ENCODE measurements at places on chromosomes 3 and 15.

DNA sequence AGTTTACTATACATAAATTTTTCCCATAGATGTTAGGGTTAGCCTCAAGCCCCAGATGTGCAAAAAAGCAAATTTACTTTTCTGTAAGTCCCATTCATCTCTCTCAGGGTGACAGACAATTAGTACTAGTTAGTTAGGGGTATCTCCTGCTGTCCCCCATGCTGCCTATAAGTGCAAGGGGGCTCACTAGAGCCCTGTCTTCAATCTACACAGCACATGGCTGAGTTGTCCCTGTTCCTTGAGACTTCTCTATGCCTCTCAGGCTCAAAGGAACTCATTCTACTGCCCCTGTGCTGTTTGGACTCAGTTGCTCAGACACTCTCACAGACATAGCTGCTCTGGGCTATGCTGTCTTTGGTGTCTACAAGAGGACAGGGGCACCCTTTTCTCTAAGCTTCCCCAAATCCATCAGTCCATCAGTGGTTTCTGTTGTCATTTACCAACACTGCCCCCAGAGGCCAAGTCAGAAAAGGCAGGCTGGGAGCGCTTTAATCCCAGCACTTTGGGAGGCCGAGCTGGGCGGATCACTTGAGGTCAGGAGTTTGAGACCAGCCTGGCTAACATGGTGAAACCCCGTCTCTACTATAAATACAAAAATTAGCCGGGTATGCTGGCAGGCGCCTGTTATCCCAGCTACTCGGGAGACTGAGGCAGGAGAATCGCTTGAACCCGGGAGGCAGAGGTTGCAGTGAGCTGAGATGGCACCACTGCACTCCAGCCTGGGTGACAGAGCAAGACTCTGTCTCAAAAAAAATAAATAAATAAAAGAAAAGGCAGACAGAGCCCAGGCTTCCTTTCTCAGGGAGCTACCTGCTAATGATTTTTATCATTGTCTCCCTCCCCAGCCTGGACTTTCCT, 31.4 kb upstream of the PRTG start:
- peak; percentile 29 for DNase-seq

GRCh38 chr15:91609966-91610365, 243.5 kb upstream of the SLCO3A1 start:
- DNase-seq = no peak

- DNase-seq = peak; percentile 45
Measured at GRCh38 chr3:132325634-132326033, 8.4 kb downstream of the ACP3 start.

DNA sequence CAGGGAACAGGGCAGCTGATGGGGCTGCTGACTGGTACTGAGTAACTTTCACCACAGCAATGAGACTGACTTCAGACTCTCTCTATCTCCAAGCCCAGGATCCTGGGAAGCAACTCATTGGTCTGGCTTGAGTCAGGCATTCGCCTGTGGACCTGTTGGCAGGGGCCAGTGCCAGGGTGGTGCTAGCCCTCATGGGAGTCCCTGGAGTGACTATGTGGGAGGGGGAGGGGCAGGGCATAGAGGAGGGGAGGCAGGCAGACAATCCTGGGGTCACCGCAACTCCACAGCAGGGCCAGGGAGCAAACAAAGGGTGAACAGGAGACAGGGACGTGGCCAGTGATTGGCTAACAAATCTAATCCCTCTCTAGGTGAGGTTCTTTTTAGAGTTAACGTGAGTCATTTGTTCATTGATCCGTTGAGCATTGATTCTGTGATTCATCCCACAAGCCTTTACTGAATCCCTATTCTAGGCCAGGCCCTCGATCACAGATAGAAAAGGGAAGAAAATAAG, 71.8 kb downstream of the CEMIP start:
- no peak for DNase-seq

DNA sequence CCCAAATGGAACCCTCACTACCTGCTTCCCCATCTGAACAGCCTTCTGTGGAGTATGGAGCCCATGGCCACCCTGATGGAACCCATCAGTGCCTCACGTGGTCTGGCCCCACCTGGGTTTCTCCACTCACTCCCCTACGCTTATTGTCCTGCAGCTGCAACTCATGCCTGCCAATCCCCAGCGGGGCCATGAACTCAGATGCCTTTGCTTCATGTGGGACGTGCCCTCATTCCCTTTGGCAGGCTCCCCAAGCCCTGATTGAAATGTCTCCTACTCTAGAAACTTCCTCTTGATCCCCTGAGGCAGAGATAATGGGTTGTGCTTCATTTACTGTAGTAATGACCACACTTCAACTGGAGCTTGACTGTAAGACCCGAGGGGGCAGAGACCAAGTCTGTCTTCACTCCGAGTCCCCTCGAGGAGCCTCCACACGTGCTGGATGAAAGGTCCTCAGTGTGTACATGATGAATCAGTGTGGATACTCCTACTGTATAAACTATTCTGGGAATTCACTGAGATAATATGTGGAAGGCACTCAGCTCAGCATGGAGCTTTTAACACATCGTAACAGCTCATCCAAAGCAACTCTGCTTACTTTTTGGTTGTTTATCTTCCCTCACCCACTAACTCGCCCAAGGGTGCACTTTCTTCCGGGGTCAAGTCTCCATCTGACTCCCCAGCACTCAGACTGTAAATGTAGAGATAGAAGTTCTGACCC, 232.8 kb upstream of the BHLHE40 start:
- no peak for DNase-seq

DNA sequence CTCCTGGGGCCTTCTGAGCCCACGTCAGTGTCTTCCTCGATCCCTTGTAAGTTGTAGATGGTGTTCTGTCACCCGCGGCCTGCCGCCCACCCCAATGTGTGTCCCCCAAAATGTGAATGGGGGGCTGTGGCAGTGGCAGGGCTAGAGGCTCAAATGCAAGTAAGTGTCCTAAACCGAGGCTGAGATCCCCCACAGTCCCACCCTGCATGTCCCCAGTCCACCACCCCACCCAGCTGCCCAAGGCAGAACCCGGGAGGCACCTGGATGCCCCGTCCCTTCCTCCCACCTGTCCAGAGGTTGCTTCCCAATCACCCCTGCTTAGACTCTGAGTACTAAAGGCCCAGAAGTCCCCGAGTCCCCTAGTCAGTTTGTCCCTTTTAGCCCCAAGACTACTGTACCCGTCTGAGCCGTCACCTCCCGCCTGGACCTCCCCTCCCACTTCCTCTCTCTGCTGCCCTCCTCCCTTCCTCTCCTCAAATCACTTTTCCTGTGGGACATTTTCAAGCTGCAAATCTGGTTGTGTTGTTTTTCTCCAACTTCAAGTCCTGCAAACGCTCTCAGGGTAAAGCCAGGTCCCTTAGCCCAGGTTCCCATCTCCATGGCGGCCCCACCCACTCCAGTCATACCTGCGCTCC, 11.8 kb upstream of the PLXND1 start:
- no peak for DNase-seq

GRCh38 chr15:67174864-67175573, 79.4 kb downstream of the AAGAB start:
- no peak for DNase-seq

DNA sequence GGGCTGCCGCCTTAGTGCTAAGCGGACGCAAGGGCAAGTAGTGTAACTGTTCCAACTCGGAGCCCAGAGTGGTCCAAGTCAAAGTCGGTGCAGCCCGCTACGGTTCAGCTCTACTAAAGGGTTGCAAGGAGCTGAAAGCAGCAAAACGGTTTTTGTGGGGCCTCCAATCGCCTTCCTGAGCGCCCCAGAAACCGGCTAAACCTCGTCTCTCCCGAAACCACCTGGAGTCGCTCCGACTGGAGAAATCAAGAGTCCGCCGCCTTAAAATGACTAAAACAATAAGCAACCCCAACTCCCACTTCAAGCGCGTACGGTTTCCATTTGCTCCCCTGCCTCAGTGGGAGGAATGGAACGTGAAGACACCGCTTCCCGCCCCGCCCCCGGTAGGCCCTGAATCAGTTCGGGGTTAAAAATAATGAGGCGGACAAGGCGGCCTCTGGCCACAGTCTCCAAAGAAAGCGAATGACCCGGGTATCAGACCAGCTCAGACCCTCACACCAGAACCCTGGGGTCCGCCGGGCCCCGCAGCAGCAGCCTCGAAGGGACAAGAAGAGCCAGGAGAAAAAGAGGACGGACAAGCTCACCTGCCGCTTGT, 401 bp downstream of the SEC11A start:
- no peak for DNase-seq

- no peak for DNase-seq
Measured at GRCh38 chr3:33008282-33008681, 56.8 kb downstream of the CCR4 start.

All from AML-193 (cell line).